Sciatic nerve (tissue), 2 donors: ENCODE measurements at places on chromosomes 4 and X.

DNA sequence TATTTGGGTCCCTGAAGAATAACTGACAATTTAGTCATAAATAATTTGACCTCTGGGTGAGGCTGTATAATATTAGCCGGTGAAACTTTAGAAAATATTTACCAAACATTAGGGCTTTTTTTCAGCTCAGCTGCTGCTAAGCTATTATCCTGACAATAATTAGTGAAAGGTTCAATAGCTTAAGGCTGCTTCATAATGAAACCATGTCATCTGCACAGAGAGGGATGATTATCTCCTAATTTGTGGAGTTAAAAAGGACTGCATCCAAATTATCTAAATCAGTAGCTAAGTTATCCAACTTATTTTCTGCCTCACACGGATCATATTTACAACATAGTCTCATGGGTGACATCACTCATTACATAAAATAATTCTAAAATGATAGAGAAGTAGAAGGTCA, 1249.8 kb downstream of the RAPGEF2 start:
- DNase-seq = no peak

GRCh38 chr4:41665636-41666207, 82.8 kb downstream of the PHOX2B start:
- no peak for DNase-seq

DNA sequence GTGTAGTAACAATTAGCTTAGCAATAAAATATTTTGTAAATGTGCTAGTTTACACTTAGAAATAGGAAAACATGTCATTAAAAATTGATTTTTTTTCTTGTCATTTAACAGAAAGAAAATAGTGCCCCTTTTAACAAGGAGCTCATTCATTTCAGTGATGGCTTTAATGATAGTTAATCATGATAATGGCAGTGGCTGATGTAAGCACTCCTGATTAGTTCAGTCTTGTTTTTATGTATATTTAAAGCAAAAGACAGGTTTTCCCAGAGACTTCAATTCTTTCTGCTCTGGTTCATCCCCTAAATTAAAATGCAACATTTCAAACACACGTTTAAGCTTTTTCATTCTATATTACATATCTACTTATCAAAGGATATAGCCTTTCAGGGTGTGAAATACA, 1039.5 kb upstream of the PCDH7 start:
- no peak for DNase-seq

- no peak for DNase-seq
Measured at GRCh38 chr4:82429728-82430192, 502 bp downstream of the HNRNPDL start.

DNA sequence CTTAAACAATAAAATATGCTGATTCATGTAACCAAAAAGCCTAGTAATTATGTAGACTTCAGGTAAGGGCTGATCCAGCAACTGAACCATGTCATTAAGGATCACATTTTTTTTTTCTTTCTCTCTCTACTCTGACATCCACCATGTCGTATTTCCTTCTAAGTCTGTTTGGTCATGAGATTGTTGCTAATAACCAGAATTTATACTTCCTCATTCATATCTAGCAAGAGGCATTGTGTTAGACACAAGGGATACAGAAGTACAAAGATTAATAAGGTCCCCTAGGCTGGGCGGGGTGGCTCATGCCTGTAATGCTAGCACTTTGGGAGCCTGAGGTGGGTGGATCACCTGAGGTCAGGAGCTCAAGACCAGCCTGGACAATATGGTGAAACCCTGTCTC, 24.1 kb downstream of the PHEX start:
- no peak for DNase-seq

GRCh38 chrX:7943600-7944245, 16.5 kb upstream of the PNPLA4 start:
- DNase-seq = no peak

DNA sequence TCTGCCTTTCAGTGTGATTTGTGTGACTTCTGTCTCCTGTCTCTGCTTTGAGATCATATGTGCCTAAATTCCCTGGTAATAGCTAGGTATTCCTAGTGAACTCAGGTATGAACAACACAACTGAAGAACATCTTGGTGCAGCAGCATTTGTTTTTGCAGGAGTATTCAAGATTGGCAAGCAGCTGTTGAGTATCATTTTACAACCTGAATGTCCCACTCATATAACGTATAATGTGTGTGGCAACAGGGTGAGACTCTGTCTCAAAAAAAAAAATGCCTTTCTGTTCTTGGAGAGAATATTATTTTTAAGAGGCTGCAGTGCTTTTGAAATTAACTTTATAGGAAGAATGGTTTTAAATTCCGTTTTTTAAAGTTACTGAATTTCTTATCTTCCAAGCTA, 7.7 kb downstream of the LSM6 start:
- no peak for DNase-seq

DNA sequence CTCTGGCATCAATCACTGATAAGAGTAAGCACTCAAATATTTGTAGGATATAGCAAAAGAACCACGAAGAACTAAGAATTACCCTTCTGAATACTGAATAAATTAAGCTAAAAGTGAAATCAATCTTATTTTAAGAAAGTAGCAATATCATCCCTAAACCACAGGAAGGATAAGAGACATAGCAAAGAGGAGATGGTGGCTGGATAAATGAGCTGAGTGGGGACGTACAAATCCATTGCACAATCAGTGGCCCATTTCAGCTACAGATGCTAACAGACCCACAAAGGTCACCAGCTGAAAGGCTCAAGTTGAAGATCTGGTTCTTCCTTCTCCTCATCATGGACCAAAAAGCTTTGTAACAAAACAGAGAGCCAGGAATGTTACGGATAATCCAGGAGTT, 77.1 kb downstream of the SLC9A7 start:
- DNase-seq = no peak

DNA sequence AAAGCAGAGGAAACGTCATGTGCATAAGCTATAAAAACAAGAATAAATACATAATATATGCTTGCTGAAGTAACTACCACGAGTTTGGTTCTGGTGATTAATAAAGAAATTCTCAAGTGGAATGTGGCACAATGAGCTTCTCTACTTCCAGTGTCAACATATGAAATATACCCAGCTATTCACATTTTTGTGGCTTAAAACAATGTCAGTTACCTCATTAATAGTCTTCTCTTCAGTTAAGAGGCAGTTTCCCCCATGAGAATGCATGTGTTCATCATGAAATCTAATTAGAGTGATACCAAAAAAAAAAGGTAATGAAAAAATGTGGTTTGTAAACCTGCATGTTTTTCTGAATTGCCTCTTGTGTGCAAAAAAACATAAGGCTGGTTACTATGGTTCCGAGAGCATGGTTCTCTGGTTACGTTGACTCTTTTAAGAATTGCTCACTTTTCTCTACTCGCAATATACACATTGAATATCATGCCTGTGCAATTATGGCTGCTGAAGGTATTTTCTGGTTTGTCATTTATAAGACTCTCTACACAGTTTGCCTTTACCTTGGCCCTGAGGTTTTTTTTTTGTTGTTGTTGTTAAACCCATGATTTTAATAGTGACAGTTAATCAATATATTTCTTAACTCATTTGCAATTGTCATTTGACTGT, 108.2 kb downstream of the PCDH7 start:
- DNase-seq = no peak

DNA sequence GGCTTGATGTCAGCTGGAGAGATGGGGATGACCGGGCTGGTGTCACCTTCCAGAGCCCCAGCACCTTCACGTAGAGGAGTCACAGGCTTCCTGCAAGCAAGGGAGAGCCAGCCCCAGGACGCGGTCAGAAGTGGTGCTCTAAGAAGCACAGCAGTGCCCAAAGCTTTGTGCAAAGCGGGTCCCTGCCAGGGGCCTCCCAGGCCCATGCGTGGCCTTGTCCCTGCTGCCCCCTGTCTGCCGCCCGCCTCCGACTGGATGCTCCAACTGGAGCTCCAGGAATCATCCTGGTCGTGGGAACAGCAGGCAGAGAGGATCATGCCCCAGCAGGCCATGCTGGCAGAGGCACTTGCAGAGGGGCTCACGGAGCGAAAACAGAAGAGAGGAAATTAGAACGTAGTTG, 40.1 kb upstream of the LRPAP1 start:
- DNase-seq = peak; percentile 42

DNA sequence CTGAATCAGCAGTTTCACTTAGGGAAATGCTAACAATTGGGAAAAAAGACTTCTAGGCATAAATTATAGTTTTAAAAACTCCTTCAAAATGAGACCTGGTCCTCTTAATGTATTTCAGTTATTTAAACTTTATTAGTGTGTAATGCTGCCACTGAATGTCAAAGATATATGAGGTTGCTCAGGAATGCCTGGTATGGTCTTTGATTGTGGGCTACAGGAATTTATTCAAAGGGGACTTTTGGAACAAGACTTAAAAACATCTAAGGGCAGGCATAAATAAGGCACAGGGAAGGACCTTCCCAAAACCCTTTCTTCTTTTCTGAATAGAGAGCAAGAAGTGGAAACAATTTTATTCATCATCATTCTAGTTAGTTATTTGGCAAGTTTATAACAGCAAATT, 439.1 kb downstream of the TLL1 start:
- DNase-seq = no peak

DNA sequence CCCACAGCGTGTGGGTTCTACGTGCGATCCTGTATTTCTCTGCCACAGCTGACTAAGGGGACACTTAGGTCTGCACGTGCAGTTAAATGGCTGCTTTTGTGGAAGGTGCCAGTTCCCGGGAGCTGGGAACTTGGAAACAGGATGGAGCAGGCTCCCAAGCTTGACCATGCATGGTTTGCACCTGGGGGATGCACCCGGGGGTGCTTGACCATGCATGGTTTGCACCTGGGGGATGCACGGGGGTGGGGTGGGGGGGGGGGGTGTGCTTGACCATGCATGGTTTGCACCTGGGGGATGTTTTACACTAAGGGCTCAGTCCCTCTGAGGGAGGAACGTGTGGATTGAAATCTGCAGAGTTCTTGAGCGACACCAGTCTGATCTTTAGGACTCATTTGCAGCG, 5.7 kb downstream of the WFS1 start:
- no peak for DNase-seq

GRCh38 chr4:7189066-7189465, 3.3 kb upstream of the SORCS2 start:
- DNase-seq = no peak

DNA sequence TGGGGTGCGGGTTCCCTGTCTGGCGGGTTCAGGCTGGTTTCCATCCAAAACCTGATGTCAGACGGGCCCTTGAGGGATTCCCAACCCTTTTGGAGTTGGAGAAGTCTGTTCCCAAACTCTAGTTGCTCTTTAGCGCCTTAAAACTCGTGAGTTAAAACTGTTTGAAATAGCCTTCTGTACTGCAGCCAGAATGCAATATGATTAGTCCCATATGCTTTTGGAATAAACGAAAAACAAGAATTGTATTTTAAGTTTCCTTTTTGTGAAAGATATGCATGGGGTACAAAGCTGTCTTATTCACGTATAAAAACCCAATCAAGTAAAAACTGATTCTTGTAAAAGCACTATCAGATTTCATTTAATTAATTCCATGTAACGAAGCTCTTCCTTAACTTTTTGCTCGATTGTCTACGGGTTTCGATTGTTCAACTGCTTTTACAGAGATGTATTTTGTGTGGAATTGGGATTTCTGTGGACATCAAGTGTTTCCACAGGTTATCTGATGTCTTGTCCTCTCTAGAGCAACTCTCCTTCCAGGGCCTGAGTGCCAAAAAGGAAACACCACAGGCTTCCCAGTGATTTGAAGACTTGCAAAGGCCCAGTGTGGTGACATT, 49.5 kb downstream of the CLDN34 start:
- no peak for DNase-seq

DNA sequence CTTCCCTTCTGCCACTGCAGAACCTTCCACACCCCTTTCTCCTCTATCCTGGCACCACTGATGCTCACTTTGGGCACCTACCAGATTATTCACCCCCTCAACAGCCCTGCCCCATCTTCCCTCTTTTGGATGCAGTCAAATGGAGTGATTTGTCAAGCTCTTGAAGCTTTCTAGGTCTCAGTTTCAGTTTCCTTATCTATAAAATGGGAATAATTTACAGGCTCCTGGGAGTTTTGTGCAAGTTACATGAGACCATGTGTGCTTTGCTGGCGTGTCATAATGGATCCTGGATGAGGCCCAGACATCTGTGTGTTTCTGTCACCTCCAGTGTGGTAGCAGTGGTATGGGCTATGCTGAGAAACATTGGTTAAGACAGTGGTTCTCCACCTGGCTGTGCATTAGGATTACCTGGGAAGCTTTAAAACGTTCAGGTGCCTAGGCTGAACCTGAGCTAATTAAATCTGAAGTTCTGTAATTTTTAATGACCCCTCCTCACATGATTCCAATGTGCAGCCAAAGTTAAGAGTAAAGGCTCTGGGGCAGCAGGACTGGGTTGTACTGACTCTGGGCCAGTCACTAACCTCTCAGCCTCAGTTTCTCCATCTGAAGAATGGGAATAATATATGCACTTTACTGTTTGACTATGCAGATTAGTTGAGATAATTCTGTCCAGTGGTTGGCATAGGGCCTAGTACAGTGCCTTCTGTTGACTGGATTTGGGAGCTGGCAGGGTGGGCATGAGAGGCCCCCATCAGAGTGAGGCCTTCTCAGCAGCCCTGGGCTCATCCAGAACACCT, 6.8 kb upstream of the MGST2 start:
- no peak for DNase-seq

DNA sequence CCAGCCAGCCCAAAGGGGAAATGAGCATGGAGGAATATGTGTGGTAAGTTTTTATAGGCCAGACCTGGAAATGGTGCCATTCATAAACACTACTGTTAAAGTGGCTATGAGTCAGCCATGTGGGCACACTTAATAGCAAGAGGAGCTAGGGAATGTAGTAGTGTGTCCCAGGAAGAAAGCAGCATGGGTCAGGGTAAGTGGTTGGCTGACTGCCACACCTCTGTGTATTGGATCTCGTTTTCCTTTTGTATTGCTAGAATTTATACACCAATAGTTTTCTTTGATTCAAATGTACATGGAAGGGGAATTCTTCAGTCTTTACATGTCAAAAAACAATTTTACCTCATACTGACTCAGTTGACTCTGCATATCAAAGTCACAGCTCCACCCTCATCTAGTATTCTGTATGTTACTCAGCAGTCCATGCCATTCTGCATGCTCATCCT, 22.9 kb upstream of the SGMS2 start:
- DNase-seq = no peak

GRCh38 chr4:844752-845232, 18.9 kb upstream of the CPLX1 start:
- no peak for DNase-seq

DNA sequence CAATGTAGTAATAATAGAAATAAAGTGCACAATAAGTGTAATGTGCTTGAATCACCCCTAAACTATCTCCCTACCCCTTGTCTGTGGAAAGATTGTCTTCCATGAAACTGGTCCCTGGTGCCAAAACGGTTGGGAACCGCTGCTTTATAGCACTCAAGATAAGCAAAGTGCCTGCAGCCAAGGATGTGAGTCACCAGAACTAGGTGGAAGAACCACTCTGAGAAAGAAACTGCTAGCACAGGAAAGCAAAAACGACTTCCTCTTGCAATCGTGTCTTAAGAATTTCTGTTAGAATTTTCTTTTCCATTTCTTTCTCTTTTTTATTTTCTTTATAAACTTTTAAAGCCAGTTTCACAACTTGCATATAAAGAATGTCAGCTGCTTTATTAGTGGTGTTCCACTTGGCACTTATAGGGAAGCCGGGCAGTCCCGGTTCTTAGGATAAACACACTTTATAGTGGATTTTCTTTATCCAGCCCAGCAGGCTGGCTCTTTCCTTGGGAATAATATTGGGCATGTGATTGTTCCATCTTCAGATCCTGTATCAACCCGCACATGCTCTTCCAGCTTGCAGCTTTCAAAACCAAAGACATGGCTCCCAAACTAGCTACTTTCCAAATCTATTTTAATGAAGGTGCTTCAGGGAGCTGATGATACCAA, 32.3 kb upstream of the CXCL8 start:
- no peak for DNase-seq
